ELR (cell line): ENCODE measurements at places on chromosomes 5 and 9.

DNA sequence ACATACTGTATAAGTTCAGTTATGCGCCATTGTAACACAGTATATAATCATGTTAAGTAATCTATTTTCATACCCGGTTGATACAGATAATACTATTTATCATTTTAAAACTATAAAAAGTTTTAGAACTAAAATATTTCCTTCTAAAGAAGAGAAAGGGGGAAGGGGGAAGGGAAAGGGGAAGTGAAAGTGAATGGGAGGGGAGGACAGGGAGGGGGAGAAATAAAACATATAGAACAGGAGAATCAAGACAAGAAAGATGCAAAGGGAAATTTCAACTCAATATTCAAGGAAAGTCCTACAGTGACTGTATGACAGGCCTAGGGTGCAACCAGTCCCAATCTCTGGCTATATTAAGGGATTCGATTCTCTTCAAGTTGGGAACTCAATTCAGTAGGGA is 1278.8 kb downstream of the MAT2B start:
- no peak for DNase-seq

GRCh38 chr9:18208166-18209059 is 265.5 kb upstream of the ADAMTSL1 start:
- peak; percentile 56 for DNase-seq

DNA sequence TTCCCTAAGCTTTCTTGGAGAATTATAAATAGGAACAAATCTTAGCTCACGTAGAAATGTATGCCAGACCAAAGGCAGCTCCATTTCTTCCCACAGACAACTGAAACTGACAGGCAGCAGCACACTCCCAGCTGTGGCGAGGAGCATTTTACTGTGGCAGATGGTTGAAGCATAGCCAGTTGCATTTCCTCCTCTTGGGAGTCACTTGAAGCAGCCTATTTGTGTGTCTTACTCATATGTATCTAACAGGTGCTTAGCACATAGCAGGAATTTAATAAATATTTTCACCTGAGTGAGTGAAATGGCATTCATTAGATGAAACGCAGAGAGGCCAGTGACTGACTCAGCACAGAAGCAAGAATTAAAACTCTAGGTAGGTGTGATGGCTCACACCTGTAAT is 12.3 kb upstream of the MTMR12 start:
- no peak for DNase-seq

DNA sequence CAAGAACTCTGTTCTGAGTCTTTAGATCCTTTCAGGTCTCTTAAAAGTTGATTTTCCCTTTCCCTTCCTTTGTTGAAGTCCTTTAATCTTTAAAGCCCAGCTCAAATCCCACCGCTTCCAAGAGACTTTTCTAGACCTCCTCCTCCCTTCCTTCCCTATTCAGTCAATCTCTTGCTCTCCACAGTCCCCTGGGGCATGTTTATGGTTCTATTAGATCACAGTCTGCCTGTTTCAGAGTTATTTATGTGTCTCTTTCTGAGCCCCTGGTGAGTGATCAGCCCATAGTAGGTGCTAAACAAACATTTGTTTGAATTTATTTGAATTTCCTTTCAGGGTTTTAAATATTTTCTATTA is 7.2 kb upstream of the ARSI start:
- no peak for DNase-seq

GRCh38 chr9:81894891-81895290 is 33.3 kb upstream of the SPATA31D4 start:
- peak; percentile 39 for DNase-seq

DNA sequence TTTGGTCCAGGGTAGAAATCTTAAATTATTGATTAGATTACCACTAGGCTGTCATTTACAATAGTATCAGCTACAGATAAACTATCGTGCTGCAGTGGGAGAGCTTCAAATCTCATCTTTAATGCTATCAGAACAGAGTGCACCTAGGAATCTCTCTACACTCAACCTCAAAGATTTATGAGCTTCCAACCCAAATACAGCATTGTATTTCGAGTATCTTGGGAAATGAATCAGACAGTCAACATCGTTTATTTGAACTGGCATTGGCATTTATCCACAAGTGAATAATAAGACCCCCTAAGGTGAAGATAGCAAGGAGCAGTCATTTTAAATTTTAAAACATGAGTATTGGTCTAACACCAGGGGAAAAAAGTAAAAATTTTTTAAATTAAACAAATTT is 1203.2 kb downstream of the CDH12 start:
- DNase-seq, result no peak

GRCh38 chr5:158940977-158941376 is 158.7 kb downstream of the EBF1 start:
- no peak for DNase-seq

GRCh38 chr5:132251220-132251725 is 6.2 kb upstream of the PDLIM4 start:
- DNase-seq, result no peak

GRCh38 chr5:149549461-149550267 is 1.6 kb downstream of the CSNK1A1 start:
- peak; percentile 73 for DNase-seq

DNA sequence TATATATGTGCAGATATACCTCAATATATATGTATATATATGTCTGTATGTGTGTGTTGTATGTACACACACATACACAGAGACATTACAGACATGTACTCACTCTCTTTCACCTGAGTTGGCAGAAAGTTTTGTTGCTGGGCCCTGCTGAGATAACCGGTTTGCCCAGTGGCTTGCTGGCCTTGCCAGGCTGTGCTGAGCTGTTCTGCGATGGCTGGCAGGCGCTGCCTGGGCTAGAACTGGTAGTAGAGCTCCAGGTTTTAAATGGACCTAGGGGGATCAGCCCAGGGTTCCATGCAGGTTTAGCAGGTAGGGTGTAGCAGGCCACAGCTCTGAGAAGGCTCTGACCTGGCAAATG is 394.3 kb downstream of the GADD45G start:
- DNase-seq, result no peak

- no peak for DNase-seq
Measured at GRCh38 chr9:123686829-123687192, 243.1 kb downstream of the DENND1A start.

DNA sequence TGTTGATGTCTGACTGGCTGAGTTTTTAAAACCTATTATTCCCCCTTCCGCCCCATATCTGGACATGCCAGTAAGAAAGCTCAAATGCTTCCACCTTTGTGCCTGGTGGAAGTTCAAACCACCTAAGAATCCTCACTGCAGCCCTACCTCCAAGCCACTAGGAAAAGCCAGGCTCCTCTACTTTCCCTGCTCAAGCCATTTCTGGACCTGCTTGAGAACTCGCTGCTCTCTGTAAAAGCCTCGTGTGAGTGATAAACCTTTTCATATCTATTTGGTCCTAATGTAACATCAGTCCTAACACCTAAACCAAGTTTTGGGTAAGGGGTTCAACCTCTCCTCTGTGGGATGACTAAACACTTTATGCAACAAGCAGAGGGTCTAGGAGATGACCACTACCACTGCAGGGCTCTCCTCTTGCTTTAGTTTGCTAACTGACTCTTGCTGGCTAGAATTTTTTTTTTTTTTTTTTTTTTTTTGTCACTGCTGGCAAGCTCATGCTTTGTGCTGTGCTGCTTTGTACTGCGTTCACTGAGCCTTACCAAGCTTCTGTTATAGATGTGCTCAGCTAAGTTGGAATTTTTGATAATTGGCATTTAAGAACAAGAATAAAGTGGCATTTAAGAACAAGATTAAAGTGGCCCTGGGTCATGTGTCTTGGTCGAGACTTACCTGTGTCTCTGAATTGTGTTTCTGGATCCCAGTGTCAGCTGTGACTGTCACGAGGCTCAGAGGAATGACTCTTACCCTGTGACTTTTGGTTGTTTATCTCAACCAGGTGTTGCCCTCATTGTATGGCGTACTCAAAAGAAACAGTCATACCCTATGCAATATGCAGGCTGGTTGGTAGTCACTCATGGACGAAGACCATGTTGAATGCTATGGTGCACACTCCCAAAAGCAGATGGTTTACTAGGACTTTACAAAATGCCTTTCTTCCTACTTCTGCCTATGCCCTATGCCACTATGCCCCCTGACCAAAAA is 19.5 kb downstream of the TRIM32 start:
- DNase-seq, result no peak
